ENCODE measurements at places on chromosomes 5 and 9.
A peak's percentile ranks its signal among the peaks of the same experiment; 100 is the strongest.

- DNase-seq, result no peak
Observed at GRCh38 chr5:129103397-129103796, 8.8 kb downstream of the ISOC1 start.

- DNase-seq, result no peak
Observed at GRCh38 chr5:157059093-157059539, at the start of gene HAVCR1. Gene HAVCR1 (minus strand): TSS chr5:157059116. CDS start chr5:157057943, 1,173 bp downstream.

GRCh38 chr9:82920154-82920553, 142.8 kb downstream of the RASEF start:
- no peak for DNase-seq

GRCh38 chr5:57889558-57889957, 406.9 kb upstream of the ACTBL2 start:
- no peak for DNase-seq

- DNase-seq, result no peak
Observed at GRCh38 chr5:62920856-62921255, 342.2 kb downstream of the LRRC70 start.

DNA sequence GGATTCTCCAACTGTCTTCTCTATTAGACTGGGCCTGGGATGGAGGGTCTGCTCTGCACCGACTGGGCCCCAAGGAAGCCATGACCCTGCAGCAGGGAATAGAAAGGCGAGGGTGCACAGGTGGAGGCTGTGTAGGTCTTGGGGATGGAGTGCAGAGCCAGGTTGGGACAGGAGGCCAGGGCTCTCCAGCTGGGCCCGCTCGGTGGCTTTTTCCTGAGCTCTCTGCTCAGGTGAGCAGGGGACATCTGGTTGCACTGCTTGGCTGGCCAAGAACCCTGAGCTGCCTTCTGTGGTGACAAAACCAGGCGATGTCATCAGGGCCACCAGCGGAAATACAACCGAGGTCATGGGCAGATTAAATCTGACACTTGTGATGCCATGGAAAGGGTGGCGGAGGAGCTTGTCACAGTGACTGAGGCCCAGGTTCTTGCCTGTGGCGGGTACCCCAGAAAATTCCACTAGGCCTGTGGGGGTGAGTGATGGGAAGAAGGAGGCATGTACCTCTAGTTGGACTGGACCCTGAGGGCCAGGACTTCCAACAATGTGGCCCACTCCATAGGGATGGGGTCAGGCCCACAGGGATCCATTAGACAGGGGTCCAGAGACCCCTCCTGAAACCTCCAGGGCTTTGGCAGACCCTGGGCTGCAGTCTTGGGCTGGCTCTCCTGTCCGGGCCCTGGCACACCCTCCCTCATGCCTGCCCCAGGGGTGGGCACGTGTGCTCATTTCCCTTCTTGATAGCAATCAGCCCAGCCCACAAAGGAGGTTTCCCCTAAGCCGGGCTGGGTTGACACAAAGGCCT, 4.4 kb upstream of the IL3 start:
- DNase-seq, result peak; percentile 20

- DNase-seq, result no peak
Observed at GRCh38 chr5:139461698-139462097, 845 bp downstream of the ECSCR start.

DNA sequence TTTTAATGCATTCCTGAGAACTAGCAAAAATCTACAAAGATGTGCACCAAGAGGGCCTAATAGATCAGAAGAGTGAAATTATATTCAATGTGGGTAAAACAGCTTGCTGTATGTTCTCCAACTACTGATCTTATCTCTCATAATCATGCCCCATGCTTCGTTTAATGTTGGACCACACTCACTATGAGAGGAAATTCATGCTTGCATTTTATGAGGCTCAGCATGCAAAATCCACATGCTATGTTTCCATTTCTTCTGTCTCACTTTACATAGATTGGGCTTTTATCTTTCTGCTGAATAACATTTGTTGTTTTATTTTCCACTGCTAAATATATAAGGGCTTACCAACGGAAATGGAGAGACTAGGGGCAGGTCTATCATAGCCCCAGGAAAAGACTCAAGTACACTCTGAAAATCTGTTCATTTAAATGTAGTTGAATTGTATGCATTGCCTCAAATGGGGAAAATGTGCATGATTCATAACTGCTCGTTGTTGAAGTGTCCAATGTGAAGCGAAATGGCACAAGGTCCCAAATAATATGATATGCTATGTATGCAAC, 474.2 kb downstream of the EFNA5 start:
- DNase-seq, result no peak

GRCh38 chr5:4359847-4360246, 764.2 kb downstream of the IRX1 start:
- DNase-seq, result no peak

- no peak for DNase-seq
Observed at GRCh38 chr5:149674686-149675085, 55.4 kb upstream of the PPARGC1B start.

GRCh38 chr5:124740991-124741583, 5.4 kb downstream of the ZNF608 start:
- DNase-seq, result no peak

DNA sequence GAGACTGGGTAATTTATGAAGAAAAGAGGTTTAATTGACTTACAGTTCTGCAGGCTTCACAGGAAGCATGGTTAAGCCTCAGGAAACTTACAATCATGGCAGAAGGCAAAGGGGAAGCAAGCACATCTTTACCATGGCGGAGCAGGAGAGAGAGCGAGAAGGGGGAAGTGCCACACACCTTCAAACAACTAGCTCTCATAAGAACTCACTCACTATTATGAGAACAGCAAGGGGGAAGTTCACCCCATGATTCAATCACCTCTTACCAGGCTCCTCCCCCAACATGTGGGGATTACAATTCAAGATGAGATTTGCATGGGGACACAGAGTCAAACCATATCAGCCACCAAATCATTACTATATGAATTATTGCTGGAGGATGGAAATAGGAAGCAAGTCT, 30.3 kb upstream of the STX17 start:
- no peak for DNase-seq

GRCh38 chr5:100771181-100771580, 131.9 kb downstream of the ST8SIA4 start:
- no peak for DNase-seq

- no peak for DNase-seq
Observed at GRCh38 chr5:32597041-32597629, 11.8 kb downstream of the SUB1 start.

- no peak for DNase-seq
Observed at GRCh38 chr5:13739479-13739878, 205.0 kb downstream of the DNAH5 start.

- no peak for DNase-seq
Observed at GRCh38 chr5:179008667-179009066, 13.5 kb upstream of the GRM6 start.

GRCh38 chr5:128920345-128921215, 44.7 kb upstream of the SLC27A6 start:
- no peak for DNase-seq

DNA sequence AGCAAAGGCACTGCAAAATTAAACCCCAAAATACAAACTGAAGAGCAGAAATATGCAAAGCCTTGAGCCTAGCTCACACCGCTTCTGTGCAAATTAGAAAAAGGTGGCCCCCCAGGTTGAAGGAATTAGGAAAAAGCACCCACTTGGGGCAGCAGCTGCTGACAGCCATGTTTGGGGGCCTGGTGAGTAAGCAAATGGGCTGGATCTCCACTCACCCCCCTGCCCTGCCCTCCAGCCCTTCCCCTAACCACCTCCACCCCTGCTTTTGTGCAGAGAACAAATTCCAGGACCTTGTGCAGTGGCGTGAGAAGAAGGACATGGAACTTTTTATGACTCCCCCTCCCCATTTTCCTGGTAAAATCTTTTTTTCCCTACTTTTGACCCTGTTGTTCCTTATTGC, 92.0 kb upstream of the DNAH5 start:
- no peak for DNase-seq

DNA sequence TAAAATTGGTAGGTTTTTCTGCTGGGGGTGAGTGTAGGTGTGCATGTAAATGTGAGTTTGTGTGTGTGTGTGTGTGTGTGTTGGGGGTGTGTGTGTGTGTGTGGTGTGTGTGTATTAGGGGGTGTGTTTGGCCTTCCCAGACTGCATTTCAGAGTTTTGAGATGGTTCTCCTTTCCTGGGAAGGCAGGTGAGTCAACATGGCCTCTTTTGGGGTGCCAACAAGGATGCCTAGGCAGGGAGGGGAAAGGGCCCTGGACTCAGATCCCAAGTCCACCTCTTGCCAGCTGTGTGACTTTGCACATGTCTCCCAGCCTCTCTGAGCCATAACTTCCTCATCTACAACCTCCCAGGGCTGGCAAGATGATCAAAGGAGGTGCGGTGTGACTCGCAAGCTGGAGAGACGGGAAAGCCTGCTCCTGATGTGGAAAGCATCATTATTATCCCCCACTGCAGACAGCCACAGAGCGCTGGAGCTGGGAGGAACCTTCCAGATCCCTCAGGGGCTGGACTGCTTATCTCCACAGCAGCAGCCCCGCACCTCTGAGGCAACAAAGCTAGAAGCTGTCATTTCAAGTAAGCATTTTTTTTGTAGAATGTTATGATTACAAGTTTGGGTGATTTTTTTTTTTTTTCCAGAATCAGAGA, 63.5 kb upstream of the TBC1D2 start:
- DNase-seq, result no peak

DNA sequence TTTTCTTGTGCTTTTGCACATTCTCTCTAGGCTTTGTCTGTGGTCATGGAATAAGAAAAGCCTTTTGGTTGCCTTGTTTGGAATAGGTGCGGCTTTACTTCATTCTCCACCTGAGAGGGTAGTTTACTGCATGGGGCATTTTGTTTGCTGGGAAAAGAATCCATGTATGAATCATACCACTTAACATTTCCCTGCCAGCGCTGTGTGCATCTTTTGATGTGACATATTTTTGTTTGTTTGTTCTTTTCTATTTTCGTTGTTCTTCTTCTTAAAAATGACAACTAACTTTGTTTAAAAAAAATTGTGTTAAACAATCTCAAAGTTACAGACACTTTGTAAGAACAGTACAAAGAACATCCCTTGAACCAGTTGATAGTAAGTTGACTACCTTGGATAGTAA, 113.2 kb downstream of the GCNT1 start:
- DNase-seq, result no peak

Measured in activated T-helper 1 cell treated with Interleukin-2 at 50 U/mL for 16 hours (primary cell).